Activated gamma-delta T cell treated with Interleukin-2 at 50 U/mL for 16 hours (primary cell): ENCODE measurements at places on chromosomes 1 and 21.

- DNase-seq = no peak
These were observed 22.1 kb downstream of the TP73 start for GRCh38 chr1:3674100-3675094.

DNA sequence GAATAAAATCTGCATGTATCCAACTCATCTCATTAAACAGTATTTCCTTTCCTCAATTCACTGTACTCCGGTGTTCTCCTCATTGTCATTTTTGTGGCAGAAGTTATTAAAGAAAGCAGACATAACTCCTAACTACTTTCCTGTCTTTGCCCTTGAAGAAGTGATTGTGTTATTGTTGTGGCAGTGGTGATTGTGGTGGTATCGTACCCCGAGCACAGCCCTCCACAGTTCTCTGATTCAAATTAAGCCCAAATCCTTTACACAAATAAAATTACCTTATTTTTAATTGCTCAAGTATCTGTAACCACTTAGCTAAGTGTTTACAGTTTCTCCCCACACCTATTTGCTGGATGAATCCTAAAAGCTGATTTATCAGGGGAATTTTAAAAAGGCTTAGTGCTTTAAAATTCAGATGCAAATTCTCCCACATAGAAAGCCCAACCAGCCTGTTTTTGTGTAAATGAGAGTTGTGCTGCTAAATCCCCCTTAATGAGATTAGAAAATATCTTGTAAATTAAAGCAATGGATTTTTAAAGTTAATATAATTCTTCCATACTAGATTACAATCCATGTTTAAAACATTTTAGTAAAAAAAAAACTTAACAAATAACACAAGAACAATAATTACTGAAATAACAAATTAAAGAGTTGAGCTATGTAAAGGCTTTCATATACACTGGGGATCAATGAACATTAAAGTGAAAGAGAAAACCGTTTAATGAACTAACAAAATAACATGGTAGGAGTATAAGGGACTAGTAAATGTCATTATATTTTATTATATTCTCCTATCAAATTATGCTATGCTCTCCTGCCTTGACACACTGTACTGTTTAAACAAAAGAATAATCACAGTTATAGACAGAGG, 259.0 kb downstream of the NEGR1 start:
- no peak for DNase-seq

- DNase-seq = no peak
These were observed 35.9 kb upstream of the RD3 start for GRCh38 chr1:211527888-211528287.

DNA sequence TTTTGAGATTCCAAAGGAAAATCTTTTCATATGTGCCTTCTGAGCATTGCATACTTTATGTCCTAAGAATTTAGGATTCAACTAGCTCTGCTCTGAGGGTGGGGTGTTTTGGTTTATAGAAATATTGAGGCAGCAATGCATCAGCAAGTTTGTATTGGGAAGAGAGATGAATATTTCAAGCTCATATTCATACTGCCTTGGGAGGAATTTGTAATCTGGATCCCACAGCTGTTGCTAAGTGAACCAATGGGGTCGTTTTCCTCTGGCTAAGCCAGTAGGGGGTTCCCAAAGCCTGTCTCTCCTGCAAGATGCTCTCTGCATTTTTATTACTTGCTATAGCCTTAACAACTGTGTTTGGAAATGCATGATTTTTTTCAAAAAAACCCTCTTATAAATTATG, 130.6 kb downstream of the SNX7 start:
- no peak for DNase-seq

- DNase-seq = no peak
These were observed 6.7 kb downstream of the GADD45A start for GRCh38 chr1:67691712-67692111.

DNA sequence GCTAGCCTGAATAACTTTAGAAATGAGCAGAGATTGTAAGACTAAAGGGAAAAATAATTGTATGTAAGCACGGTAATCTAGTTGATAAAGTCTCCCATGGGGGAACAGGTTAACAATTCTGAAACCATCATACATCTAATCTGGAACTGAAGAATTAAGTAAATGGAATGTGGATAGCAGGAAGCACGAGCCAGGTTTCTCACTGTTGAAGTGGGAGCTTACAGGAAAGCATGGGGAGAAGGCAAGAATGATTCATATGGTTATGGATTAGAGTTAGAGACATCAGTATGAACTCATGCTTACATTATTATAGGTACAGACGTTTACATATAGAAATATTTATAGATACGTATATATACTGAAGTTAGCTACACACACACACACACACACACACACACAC, 83.0 kb downstream of the LEPR start:
- DNase-seq = no peak
